ENCODE measurements at places on chromosomes 11 and 22. TPM values are rescaled to one million over a fixed set of nuclear protein-coding genes. Genes with fewer than 3 reads are reported as not detected.

NRXN2 gene
- polyA plus RNA-seq, result 2.8 TPM

SHANK2 gene
- 5.4 TPM for polyA plus RNA-seq

SCARF2 gene
- 0.15 TPM for polyA plus RNA-seq

GUCY1A2 gene
- polyA plus RNA-seq, result 0.55 TPM

ENTHD1 gene
- polyA plus RNA-seq, result not detected

CCDC73 gene
- polyA plus RNA-seq, result 0.02 TPM

SUSD2 gene
- 2.5 TPM for polyA plus RNA-seq

RPS13 gene
- 497 TPM for polyA plus RNA-seq

CCDC116 gene
- 0.05 TPM for polyA plus RNA-seq

SESN3 gene
- polyA plus RNA-seq, result 1.3 TPM

MTA2 gene
- 4.4 TPM for polyA plus RNA-seq

BUD13 gene
- polyA plus RNA-seq, result 3.9 TPM

SLC16A8 gene
- 0.10 TPM for polyA plus RNA-seq

VWCE gene
- 6.0 TPM for polyA plus RNA-seq

RIC3 gene
- 1.7 TPM for polyA plus RNA-seq

BBOX1 gene
- polyA plus RNA-seq, result 18.4 TPM

TRIM5 gene
- polyA plus RNA-seq, result 9.9 TPM

MS4A8 gene
- 0.08 TPM for polyA plus RNA-seq

SPTBN2 gene
- 12.2 TPM for polyA plus RNA-seq
